NCI-H187 treated with DMSO at 0.1 percent for 48 hours (cell line): ENCODE measurements at places on chromosomes 7 and 10.

DNA sequence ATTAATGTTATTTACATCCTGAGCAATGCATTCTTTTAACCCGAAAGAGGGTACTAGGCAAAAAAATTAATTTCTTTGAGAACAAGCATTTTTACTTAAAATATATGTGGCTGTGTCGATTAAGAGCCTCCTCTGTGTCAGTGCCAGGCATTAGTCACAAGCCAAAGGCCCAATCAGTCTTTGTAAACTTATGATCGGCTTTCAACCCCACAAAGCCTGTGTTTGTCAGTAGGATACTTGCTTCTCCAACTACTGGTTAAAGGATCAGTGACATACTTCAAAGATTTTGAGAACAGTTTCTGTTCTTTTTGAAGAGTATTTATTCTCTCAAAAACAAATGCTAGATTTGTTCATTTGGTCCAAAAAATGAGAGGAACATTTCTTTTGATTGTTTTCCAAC lies 159.3 kb downstream of the NRCAM start:
- DNase-seq, result no peak

DNA sequence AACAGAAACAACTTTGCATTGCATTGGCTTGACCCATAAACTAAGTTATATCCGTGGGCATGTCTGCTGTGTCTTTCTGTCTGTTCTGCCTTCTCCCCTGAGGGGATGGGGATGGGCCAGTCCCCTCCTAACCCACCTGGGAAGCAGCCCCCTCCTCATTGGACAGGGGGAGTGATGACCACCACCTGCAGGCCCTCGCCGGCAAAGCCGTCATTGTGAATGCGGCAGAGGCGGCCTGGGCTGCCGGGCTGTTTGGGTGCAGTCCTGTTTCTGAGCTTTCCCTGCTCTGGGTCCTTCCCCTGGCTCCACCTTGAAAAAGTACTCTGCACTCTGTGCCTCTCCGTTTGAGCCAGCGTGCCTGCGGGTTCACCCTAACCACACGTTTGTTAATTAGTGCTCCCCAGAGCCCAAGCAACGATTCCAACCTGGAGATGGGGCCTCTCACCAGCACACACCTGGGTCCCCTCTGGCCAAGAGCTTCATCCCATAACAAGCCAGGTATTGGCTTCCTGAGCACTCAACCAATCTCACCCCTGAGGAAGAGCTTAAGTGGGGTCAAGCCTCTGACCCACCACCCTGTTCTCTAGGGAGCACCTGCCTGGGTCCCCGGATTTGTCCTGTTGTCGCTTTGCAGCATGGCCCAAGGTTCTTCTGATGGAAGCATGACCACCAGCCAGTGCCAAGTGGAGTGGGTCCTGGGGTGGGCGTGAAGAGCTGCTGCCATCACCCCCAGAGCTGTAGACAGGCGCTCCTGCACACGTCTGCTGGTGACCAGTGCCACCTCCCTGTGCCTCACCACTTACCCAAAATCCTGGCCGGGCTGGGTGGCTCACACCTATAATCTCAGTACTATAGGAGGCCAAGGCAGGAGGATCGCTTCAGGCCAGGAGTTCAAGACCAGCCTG lies 39.4 kb upstream of the ZMIZ2 start:
- DNase-seq, result no peak

GRCh38 chr7:130374507-130374906 lies 5.8 kb upstream of the CPA1 start:
- DNase-seq, result no peak

- DNase-seq, result no peak
Measured at GRCh38 chr7:25319707-25320106, 91.4 kb upstream of the NPVF start.

- no peak for DNase-seq
Measured at GRCh38 chr10:112213098-112213823, 29.7 kb upstream of the GPAM start.
